Activated T-helper 17 cell treated with anti-CD3 and anti-CD28 coated beads, Interleukin-2, amount 50 U/mL, for 72 hours (primary cell): ENCODE measurements at places on chromosomes 5 and 9. TPM values are rescaled to one million over a fixed set of nuclear protein-coding genes. Genes with fewer than 3 reads are reported as not detected.

CORO2A gene
- total RNA-seq = 9.9 TPM

REEP5 gene
- 42.3 TPM for total RNA-seq

STPG3 gene
- not detected for total RNA-seq

BASP1 gene
- 1.3 TPM for total RNA-seq

DNA sequence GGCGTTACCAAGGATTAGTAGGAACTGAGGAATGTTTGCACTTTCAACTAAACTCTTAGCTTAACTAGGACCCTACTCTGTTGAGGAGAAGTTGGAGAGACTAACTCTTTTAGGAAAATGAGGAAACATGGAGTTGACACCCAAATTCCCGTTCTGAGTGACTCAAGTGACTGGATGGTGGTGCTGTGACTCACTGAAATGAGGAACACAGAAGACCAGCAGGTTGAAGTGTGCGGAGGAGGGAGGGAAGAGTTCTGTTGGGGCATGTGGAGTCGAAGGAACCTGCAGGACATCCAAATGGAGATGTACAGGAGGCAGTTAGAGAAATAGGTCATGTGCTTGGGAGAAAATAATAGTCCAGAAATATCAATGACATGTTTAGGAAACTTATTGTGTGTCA lies 8.2 kb downstream of the HEXB start:
- ATAC-seq = no peak

DNA sequence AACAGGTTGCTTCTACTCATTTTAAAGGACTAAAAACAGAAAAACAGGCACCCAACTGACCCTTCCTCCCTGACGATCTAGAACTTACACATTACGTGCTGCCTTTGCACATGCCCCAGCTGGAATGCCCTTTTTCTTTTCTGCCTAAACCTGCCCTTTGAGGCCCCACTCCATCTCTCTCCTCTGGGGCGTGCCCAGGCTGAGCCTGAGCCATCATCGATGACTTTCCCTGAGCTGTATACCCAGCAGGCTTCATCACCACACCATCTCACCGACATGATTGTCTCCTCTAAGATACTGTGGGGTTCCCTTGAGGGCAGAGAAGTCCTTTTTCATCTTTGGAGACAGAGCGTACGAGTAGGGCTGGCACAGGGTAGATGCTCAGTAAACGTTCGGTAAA lies 24.1 kb upstream of the GABBR2 start:
- ATAC-seq = no peak

DNA sequence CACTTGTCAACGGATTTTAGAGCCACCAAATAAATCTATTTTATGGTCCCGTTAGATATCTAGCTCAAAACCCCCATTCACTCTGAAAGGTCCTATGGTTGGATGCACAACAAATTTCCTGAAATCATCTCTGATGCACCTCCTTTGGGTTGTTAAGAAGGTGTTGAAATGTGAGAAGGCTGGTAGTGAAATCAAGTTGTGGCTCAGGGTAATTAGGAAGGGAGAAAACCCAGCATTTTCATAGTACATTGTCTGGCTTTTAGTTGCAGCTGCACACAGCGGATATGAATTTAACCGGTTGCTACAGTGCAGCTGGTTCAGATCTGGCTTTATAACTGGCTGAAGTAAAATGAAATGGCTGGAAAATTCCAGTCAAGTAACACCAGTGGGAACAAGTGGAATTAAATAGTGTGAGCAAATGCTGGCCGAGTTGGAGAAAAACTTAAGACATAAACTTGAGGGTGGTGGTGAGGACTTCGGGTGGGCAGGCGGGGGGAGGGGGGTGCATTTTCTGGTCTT lies 17.6 kb downstream of the RGMB start:
- no peak for ATAC-seq

DNA sequence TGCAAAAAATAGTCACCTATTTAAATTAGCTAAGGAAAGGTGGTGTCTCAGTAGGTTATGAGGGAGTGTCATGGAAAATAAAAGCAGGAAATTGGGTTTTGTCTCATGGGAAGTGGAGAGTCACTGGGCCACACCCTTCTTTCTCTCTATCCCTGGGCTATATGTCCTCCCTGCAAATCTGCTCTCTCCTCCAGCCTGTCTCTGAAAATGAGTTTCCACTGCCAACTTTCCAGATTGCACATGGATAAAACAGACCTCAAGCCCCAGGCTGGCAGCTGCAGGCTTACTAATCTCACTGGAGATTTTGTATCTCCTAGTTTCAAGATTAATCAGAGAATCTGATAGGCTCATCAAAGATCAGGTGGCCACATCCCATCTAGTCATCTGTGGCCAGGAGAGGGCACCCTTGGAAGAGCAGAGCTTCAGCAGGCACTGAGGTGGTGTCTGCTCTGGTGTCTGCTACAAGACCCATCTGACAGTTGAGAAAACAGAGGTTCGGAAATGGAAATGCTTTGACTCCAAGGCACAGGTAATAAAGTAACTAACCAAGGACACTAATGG lies 178.9 kb downstream of the MSX2 start:
- ATAC-seq = no peak
